ENCODE measurements at places on chromosomes 5 and 9. TPM values are rescaled to one million over a fixed set of nuclear protein-coding genes. Genes with fewer than 3 reads are reported as not detected.

CARTPT gene
- total RNA-seq, result not detected

DND1 gene
- under 0.01 TPM for total RNA-seq

ARL14EPL gene
- not detected for total RNA-seq

SLC1A1 gene
- total RNA-seq, result 10.6 TPM

IFNA21 gene
- not detected for total RNA-seq

FOXD4L3 gene
- total RNA-seq, result not detected

KIAA0825 gene
- total RNA-seq, result 2.2 TPM

SPINK7 gene
- total RNA-seq, result not detected

GNA14 gene
- 0.51 TPM for total RNA-seq

C5orf46 gene
- 1.1 TPM for total RNA-seq

PRDM12 gene
- not detected for total RNA-seq

CFAP157 gene
- total RNA-seq, result not detected

MTREX gene
- total RNA-seq, result 30.6 TPM

PCDHGA10 gene
- 10.5 TPM for total RNA-seq

CD72 gene
- 0.49 TPM for total RNA-seq

MYMK gene
- total RNA-seq, result not detected

PITX1 gene
- total RNA-seq, result not detected

ADGRV1 gene
- total RNA-seq, result 0.81 TPM

TPD52L3 gene
- total RNA-seq, result not detected

ABCA1 gene
- total RNA-seq, result 38.0 TPM

GHR gene
- 0.49 TPM for total RNA-seq

CCDC152 gene
- total RNA-seq, result 0.25 TPM

HTR1A gene
- not detected for total RNA-seq

TMEM8B gene
- 17.6 TPM for total RNA-seq

RASEF gene
- 2.9 TPM for total RNA-seq

PCDHA12 gene
- not detected for total RNA-seq

ECSCR gene
- total RNA-seq, result not detected

RAD23B gene
- total RNA-seq, result 54.1 TPM

Measured in mesangial cell (primary cell).